ENCODE measurements at places on chromosomes 5 and 9.

DNA sequence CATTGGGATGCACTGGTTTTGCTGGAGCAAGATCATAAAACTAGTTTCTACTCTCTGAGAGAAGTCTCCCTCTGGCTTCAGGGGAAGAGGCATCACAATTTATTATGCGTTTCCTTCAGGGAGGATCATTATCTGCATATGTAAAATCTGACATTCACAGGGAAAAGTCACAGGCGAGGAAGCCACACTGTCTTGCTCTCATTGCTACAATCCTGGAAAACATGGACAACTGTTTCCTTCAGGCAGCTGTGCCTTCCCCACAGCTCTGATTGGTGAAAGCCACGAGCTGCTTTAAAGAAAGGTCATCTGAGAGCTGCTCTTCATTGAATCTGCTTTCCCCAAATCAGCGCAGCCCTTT, 397.8 kb downstream of the MED10 start:
- no peak for DNase-seq

- no peak for DNase-seq
Measured at GRCh38 chr5:178247481-178248456, 15.2 kb upstream of the PHYKPL start.

DNA sequence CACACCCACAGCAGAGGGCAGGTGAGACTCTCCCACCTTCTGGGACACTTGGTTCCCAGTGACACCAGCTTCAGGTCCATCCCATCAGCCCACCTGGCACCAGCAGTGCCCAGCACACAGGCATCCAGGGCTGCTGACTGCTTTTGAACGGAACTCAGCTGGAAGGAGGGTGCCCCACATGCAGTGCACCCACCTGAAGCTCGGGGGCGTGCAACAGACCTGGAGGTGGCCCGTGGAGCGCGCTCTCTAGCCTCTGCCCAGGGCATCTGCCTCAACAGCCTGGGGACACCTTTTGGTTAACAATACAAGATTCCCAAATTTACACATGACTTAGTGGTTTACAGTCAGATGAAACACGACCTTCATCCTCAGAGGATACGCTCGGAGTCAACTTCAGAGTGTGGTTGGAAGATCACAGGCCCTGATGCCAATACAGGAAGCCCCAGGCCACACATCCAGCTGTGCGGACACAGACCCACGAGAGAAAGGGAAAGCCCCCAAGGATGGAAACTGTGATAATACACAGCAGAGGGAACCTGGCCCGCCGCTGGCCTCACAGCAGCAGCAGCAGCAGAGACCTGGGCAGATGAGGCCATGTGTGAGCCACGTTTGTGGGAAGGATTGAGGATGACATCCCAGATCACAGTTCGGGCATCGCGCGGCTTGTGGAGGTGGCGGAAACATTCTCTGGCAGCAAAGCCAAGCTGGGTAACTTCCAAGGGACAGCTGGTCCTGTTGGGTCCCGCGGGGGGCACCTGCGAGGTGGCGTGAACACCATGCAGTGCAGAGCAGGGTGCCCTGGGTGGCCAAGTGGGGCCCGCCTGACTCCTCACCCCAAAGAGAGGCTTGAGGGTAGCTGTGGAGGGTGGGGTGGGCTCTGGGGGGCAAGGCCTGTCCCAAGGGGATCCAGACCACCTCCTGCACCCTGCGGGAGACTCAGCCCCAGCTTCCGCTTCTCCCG, 64.0 kb downstream of the SECISBP2 start:
- DNase-seq, result no peak

DNA sequence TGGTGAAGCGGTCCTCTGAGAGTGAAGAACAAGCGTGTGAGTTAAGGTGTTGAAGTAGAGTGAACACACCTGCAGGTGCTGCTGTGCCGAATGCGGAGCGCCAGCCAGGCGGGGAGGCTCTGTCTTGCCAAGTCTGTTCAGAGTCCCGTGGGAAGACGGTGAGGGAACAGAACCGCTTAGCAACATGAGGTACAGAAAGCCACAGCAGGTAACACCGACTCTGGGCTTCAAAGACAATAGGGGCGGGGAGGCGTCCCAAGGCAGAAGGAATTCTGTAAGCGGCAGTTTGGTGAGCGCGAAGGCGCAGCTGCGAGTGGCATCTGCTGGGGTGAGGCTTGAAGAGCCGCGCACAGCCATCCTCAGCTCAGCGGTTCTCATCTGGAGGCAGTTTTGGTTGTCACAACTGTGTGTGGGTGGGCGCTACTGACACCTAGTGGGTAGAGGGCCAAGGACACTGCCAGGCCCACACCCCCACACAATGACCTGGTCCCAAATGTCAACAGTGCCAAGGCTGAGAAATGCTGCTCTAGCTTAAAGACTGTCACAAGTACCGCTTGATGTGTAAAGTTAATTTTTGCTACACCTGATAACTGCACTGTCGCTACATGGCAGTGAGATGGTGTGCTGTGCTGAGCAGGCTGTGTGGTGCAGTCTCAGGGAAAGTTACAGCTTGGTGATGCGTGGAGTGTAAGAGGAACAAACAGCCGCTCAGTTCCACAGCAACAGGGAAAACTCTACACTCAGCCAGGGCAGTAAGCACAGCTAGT, 67.4 kb upstream of the TBC1D9B start:
- peak; percentile 18 for DNase-seq

- no peak for DNase-seq
Measured at GRCh38 chr5:97888439-97888838, 705.4 kb upstream of the RIOK2 start.

- DNase-seq, result no peak
Measured at GRCh38 chr9:132391449-132391848, 15.2 kb downstream of the TTF1 start.

DNA sequence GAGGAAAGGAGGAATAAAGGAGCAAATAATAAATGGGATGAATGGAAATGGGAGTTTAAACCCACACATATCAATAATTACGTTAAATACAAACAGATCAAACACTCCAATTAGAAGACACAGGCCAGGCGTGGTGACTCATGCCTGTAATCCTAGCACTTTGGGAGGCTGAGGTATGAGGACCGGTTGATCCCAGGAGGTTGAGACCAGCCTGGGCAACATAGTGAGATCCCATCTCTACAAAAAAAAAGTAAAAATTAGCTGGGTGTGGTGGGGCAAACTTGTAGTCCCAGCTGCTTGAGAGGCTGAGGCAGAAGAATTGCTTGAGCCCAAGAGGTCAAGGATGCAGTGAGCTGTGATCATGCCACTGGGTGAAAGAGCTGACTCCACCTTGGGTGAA, 3.7 kb downstream of the BAAT start:
- DNase-seq, result no peak

DNA sequence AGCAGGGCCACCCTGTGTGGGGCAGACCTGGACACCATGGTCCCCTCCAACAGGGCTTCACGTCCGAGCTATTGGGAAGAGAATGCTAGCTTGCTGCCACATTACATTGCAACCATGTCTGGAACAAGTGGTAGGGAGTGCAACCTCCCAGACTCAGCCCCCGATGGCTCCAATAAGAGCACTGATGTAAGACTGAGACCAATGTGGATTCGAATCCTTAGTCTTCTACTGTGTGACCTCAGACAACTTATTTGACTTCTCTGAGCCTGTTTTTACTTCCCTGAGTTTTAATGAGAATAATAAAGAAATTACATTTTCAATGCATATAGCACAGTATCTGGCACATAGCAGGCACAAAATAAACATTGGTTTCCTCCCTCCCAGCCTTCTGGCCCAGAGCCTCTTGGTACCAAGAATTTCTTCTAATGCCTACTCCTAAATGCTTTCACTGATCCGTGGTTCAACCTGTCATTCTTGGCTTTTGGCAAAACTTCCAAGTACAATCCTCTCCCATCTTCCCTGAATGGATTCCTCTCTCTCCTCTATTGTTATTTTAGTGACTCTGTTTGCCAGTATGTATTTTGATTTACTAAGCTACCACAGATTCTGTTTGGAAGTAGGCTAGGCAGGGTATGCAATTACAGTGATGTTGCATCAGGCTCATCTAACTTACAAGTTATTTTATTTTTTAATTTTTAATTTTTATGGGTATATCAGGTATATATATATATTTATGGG, 34.6 kb upstream of the COL15A1 start:
- DNase-seq, result no peak

GRCh38 chr9:31210978-31211570, 1173.4 kb upstream of the ACO1 start:
- no peak for DNase-seq

DNA sequence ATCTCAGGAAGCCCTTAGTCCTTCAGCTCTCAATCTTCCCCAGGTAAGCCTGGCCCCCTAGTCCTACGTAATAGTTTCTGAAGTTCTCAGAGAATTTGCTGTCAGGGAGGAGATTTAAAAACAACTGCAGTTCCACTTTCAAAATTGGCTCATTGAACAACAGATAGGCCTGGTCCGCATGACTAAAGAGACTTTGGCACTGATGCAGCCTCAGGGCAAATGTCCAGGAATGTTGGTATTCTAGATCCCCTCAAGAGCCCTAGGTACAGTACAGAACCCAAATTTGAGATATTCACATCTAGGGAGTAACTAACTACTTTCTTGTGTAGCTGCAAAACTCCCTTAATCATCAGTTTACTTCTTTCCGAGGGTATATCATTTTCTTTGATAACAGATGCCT, 162.8 kb downstream of the GABRG2 start:
- DNase-seq, result no peak

- no peak for DNase-seq
Measured at GRCh38 chr9:131734165-131734610, 5.7 kb downstream of the RAPGEF1 start.

GRCh38 chr9:13929013-13929412, 384.9 kb downstream of the NFIB start:
- DNase-seq, result no peak

GRCh38 chr9:94082553-94082952, 1.7 kb upstream of the PTPDC1 start:
- no peak for DNase-seq

- no peak for DNase-seq
Measured at GRCh38 chr9:70477146-70477745, 62.8 kb upstream of the KLF9 start.

GRCh38 chr9:137331929-137332328, 29.9 kb upstream of the NRARP start:
- DNase-seq, result no peak

GRCh38 chr5:98321361-98321760, 452.1 kb upstream of the RGMB start:
- no peak for DNase-seq

GRCh38 chr5:168291964-168292785, 730 bp downstream of the WWC1 start:
- no peak for DNase-seq

GRCh38 chr5:82313016-82313415, 34.9 kb upstream of the RPS23 start:
- no peak for DNase-seq

DNA sequence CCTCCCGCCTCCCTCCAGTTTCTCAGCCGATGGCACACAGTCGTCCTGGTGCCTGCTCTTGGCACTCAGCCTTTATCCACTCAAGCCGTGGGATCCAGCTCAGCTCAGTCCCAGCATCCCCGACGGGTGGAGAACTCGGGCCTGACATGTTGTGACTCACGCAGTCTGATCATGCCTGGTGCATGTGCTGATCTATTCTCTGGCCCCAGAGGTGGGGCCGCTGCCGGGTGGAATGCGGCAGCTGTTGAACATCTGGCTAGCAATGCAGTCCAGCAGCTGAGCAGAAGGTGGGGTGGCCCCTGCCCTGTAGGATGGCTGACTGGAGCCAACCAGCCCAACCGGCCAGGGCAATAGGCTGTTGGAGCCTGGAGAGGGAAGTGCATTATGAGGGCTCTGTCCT, 1.7 kb upstream of the AIF1L start:
- DNase-seq, result no peak

- DNase-seq, result no peak
Measured at GRCh38 chr5:156641686-156642085, 208.4 kb upstream of the PPP1R2B start.

DNA sequence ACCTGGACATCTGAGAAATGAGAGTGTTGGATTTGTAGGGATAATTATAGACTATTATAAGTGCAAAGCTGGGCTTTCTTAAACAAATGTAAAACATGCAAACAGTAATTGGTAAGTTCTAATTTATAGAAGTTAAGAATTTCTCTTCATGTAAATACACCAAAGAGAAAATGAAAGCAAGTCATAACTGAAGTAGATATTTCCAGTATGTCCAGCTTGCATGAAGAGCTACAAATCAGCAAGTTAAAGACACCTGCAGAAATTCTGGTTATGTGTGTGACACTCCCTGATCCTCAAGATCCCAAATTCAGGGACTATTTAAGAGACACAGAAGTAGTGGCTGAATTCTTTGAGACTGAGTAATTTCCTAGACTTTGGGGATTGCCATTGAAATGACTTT, 308.9 kb downstream of the TLE4 start:
- no peak for DNase-seq

GRCh38 chr5:172004824-172005237, 1.6 kb downstream of the FBXW11 start:
- no peak for DNase-seq

DNA sequence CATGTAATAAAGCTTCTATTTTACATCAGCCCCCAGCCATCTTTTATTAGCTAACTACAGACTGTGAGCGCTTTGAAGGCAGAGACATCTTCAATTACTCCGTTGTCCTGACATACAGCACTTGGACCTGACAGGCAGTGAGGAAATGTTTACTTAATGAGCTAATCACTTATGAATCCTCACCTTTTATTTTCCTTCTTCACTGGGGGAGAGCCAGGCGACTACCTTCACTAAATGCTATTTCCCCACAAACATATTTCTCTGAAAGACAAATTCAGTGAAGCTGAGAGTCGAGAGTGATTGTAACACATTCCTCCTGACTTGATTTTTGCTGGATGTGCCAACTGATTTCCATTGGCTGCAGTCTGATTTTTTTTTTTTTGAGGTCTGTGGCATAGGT, 192.1 kb upstream of the CLINT1 start:
- DNase-seq, result no peak

- no peak for DNase-seq
Measured at GRCh38 chr5:148965511-148966265, 97.2 kb downstream of the SH3TC2 start.

Measured in neuronal stem cell (in vitro differentiated cells).